ENCODE measurements at places on chromosomes 12 and 14.

DNA sequence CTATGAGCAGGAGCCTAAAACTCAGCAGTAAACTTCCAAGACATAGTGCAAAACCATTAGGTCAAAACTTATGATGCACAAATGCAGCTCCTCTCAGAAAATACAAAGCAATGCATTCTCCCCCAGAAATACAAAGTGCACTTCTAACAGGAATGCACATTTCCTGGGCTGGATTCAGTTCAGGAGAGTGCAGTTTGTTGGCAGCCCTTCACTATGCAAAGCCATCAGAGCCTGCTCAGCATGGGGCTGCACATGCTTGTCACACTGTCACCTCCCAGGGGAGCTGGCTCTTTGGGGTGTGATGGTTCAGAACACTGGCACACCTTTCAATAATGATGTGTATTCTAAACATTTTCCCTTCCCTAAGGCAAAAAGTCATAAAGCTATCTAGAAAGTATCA, 110.4 kb downstream of the KCNK10 start:
- no peak for DNase-seq

DNA sequence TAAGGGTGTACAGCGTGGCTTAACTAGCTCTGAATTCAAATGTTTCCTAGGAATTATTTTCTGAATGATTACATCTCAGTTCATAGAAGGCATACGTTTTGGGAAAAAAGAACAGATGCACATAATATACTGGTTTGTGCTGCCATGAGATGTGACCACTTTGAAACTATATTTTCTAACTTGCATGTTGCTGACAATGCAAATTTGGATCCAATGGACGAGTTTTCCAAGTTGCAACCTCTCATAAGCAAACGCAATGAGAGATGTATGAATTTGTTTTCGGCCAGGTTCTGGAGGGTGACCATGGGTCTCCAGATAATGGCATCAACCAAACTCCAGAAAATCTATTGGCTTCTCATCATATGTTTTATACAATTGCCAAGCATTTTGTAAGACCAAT, 1445.4 kb downstream of the AACS start:
- no peak for DNase-seq

- no peak for DNase-seq
Measured at GRCh38 chr14:53564870-53565269, 391.8 kb downstream of the BMP4 start.

DNA sequence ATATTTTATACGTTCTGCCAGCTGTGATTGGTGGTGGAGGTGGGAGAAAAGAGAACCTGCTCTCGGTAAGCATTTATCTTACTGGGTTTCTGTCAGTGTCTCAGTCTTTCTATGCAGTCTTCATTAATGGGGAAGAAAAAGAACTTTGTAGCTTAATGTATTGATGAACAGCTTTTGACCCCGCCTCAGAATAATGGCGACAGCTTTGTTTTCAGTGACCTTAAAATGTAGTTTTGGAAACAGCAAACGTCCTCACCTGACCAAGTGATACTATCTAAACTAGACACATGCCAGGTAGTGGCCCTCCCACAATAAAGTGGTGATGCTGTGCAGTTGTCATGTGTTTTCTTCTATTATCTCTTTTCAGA, 1.4 kb downstream of the DACT1 start:
- DNase-seq = no peak

DNA sequence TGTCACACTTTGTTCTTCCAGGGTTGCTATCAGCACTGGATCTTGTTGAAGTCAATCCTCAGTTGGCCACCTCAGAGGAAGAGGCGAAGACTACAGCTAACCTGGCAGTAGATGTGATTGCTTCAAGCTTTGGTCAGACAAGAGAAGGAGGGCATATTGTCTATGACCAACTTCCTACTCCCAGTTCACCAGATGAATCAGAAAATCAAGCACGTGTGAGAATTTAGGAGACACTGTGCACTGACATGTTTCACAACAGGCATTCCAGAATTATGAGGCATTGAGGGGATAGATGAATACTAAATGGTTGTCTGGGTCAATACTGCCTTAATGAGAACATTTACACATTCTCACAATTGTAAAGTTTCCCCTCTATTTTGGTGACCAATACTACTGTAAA, 23.7 kb downstream of the VTI1B start:
- no peak for DNase-seq

GRCh38 chr12:55074806-55075205, 51.4 kb upstream of the OR9K2 start:
- no peak for DNase-seq
